ENCODE measurements at places on chromosomes 12 and 14. TPM values are rescaled to one million over a fixed set of nuclear protein-coding genes. Genes with fewer than 3 reads are reported as not detected.

DNA sequence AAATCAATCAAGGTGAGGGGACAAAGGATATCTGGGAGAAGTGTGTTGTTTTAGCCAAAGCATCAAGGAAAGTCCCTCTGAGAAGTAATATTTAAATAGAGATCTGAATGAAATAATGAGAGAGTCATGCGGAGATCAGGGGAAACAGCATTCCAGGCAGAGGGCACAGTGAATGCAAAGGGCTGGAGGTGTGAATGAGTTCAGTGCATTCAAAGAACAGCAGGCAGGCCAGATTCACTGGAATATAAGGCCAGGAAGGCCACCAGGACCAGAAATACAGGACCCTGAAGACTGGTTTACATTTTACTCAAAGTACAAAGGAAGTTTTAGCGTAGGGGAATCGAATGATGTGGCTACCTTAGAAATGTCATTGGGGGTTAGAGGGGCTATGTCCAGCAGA is 436.2 kb upstream of the TMEM132C start:
- no peaks in the 10 kb centered on the region for H3K4me1 ChIP-seq
- no peak overlapping the region for H3K27ac ChIP-seq
- no peaks in the 10 kb centered on the region for H3K27me3 ChIP-seq
- no peaks in the 10 kb centered on the region for H3K36me3 ChIP-seq

GRCh38 chr14:100818221-100818699 is 7.7 kb upstream of the MEG3 start:
- no peaks in the 10 kb centered on the region for H3K36me3 ChIP-seq
- no peaks in the 10 kb centered on the region for H3K27me3 ChIP-seq
- no peak overlapping the region for H3K27ac ChIP-seq
- H3K4me1 ChIP-seq, result peaks cover 25% of the 10 kb centered on the region

DNA sequence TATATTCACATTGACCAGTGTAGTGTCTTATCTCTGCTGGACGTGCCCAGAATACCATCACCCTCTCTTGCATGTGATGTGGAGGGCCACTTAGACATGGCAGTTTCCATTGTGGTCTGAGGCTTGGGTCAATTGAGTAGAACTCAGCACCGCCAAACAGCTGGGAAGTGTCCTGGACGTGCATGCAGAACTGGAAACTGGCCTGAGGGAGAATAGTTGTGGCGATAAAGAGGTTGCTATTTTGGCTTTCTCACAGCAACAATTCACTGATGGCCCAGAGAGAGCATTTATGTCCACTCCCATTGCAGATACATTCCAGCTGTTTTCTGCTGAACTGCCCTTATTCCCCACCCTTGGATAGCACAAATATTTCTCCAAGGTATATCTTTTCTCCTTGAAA is 210.1 kb upstream of the DAAM1 start:
- no peak for DNase-seq
- H3K27ac ChIP-seq, result no peak overlapping the region
- H3K4me1 ChIP-seq, result no peaks in the 10 kb centered on the region
- H3K27me3 ChIP-seq, result peaks cover 27% of the 10 kb centered on the region

GRCh38 chr12:116838365-116838764 is 42.9 kb downstream of the HRK start:
- H3K4me3 ChIP-seq, result no peak overlapping the region
- H3K4me1 ChIP-seq, result no peaks in the 10 kb centered on the region
- H3K36me3 ChIP-seq, result no peaks in the 10 kb centered on the region
- H3K27ac ChIP-seq, result no peak overlapping the region
- no peaks in the 10 kb centered on the region for H3K27me3 ChIP-seq
- no peak for DNase-seq

GRCh38 chr12:101769865-101770264 is 30.6 kb upstream of the SYCP3 start:
- H3K4me3 ChIP-seq, result no peak overlapping the region
- H3K27ac ChIP-seq, result no peak overlapping the region
- no peak for DNase-seq
- H3K27me3 ChIP-seq, result no peaks in the 10 kb centered on the region
- H3K4me1 ChIP-seq, result no peaks in the 10 kb centered on the region
- peaks cover 16% of the 10 kb centered on the region for H3K36me3 ChIP-seq

DNA sequence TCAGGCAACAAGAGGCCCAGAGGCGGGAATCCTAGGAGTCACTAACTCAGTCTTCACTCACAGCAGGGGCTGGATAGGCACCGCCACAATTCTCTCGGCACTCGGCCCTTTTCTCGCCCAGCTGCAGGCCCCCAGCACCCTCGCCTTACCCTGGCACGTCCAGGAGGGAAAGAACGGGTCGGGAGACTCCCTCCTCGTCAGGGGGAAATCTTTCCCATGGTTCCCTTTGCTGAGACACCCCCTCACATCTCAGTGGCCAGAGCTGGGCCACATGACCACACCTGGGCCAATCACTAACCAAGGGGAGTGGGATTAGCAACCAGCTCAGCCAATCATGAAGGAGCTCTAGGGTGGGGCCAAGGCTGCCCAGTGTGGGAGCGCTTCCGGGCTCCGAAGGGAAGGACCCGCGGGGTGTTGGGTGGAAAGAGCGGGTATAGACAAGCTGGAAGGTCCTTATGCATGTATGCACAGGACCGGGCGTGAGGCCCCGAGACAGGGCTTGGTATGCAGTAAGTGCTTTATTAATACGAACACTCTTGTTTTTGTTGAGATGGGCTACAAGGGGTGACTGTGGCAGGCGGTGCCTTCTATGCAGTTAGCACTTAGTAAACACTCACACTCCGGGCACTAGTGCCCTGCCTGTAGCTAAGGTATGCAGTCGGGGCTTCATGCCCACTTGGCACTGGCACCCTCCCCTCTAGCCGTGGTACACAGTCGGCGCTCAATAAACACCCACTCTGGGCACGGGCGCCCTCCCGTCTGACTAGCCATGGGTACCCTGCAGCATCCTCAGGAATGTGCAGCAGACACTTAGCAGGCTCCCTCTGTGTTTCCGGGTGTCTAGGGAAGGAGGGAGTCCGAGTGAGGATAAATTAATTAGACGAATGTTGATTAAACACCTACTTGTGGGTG is 40.3 kb downstream of the ADGRD1 start:
- DNase-seq, result no peak
- H3K4me3 ChIP-seq, result no peak overlapping the region

Gene LRCOL1
- total RNA-seq, result not detected
